Stomach (tissue), 19 donors: ENCODE measurements at places on chromosomes 1 and 21. TPM values are rescaled to one million over a fixed set of nuclear protein-coding genes. Genes with fewer than 3 reads are reported as not detected.

Gene CRYBG2
- total RNA-seq = 12.7 TPM

Gene TSPAN2
- total RNA-seq = 6.7 TPM

Gene ZYG11A
- total RNA-seq = not detected

Gene AGT
- 9.9 TPM for total RNA-seq

Gene KPNA6
- total RNA-seq = 33.9 TPM
